ENCODE measurements at places on chromosomes 16 and 17.

DNA sequence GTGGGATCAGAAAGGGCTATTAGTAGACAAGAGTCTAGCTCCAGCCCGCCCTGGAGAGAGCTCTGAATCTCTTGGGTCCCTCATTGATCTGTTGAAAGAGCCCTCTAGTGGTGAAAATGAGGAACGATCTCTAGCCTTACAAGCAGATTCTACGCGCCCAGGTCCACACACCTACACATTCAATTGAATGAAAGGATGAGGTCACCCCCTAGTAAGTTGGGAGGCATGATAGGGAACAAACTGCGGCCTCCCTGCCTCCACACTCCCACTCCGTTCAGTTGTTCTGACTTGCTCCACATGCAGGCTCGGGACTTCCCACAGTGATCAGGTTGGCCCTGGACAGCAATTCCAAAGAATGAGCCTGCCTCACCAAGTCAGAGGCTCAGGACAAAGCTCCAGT is 2.9 kb upstream of the CACNG3 start:
- peak; percentile 84 for DNase-seq

GRCh38 chr16:804193-805048 is 3.9 kb upstream of the GNG13 start:
- DNase-seq = no peak

DNA sequence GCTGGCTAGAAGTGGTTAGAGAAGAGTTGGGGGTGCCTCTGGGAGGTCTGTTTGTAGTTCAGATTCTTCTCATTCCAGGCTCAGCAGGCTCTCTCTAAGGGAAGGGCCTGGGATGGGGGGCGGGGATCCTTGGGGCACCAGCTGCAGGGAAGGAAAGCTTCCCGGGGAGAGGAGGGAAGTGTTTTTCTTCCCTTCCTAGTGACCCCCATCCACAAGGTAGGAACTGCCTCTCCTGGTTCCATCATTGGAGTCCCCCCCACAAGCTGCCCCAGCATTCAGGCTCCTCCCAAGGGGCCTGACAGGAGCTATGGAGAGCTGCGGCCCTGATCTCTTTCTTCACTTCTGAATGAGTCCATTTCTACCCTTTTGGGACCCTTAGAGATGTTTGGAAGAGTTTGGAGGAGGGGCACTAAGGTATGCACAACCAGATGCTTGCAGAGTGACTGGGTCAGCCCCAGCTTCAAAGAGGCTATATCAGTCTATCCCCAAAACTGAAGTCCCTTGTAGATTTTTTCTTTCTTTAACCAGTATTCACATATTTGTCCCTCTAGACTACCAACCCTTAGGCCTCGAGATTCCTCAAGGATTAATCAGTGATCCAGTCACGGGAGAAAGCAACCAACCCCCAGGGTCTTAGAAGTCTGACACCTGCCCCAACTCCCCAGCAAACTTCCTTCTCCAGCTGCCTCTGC is 13.9 kb upstream of the FZD2 start:
- DNase-seq = no peak

- DNase-seq = no peak
Observed at GRCh38 chr16:22938647-22939046, 124.7 kb downstream of the HS3ST2 start.

- no peak for DNase-seq
Observed at GRCh38 chr17:1961189-1961588, 63.9 kb downstream of the RTN4RL1 start.

DNA sequence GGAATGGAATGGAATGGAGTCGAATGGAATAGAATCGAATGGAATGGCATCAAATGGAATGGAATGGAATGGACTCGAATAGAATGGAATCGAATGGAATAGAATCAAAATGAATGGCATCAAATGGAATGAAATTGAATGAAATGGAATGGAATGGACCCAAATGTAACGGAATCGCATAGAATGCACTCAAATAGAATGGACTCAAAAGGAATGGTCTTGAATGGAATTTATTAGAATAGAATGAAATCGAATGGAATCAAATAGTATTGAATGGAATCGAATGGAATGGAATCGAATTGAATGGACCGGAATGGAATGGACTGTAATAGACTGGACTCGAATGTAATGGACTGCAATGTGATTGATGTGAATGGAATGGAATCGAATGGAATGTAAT is 501.4 kb upstream of the WSB1 start:
- DNase-seq = peak; percentile 6

- DNase-seq = peak; percentile 83
Observed at GRCh38 chr17:8125154-8125946, 1.4 kb upstream of the HES7 start.

- DNase-seq = no peak
Observed at GRCh38 chr17:236641-237405, 55.4 kb upstream of the DOC2B start.

- DNase-seq = peak; percentile 69
Observed at GRCh38 chr17:39665642-39666224, 584 bp downstream of the TCAP start.

DNA sequence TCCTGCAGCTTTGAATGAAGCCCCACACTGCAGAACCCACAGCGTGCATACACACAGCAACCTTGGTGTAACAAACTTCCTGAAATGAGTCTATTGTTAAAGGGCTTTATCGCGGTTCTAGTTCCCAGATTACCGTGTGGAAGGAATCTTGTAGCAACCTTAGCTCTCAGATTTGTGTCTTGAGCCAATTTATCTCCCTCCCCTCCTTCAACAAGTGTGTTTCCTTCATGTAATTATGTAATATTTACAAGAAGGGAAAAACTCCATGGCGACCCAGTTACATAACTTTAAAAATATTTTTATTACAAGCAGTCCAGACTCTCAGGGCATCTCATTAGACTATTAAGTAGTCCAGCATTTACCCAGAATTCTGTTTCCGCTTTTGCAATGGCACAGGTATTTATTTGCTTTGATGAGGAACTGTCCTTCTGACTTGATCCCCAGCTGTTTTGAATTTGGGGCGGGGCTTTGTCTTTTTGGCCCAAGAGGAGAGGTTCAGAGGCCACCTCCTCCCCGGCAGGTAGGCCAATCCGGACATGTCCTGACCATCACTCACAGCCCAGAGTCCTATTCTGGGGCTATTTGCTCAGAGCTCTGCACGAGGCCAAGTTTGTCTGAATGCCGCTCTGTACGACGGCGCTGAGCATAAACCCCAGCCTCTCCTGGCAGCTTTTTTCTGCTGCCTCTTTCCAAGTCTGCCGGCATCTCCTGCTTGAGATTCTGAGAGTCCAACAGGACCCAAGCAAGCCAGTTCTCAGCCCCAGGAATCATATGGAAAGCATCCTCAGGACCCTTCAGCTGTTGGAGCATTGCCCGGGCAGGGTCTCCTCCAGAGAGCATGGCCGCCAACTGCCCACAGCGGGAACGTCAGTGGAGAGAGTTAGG is 35.6 kb downstream of the CLEC16A start:
- DNase-seq = no peak

GRCh38 chr17:72266112-72266775 is 145.4 kb downstream of the SOX9 start:
- no peak for DNase-seq

GRCh38 chr17:79950306-79950705 is 85.4 kb downstream of the TBC1D16 start:
- no peak for DNase-seq

DNA sequence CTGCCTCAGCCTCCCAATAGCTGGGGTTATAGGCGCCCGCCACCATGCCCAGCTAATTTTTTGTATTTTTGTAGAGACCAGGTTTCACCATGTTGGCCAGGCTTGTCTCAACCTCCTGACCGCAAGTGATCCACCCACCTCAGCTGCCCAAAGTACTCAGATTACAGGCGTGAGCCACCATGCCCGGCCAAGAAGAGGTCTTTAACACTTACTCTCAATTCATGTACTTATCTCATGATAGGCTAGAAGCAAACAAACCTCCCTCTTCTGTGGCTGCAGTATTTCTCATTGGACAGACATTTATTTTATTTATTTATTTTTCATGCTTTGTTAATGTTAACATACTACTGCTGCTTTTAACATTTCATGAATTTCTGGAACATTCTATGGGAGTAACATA is 7.0 kb upstream of the NT5C start:
- DNase-seq = no peak

GRCh38 chr17:1237471-1237870 is 32.8 kb upstream of the BHLHA9 start:
- DNase-seq = no peak

GRCh38 chr16:23478566-23478965 is 25.6 kb upstream of the COG7 start:
- DNase-seq = no peak

DNA sequence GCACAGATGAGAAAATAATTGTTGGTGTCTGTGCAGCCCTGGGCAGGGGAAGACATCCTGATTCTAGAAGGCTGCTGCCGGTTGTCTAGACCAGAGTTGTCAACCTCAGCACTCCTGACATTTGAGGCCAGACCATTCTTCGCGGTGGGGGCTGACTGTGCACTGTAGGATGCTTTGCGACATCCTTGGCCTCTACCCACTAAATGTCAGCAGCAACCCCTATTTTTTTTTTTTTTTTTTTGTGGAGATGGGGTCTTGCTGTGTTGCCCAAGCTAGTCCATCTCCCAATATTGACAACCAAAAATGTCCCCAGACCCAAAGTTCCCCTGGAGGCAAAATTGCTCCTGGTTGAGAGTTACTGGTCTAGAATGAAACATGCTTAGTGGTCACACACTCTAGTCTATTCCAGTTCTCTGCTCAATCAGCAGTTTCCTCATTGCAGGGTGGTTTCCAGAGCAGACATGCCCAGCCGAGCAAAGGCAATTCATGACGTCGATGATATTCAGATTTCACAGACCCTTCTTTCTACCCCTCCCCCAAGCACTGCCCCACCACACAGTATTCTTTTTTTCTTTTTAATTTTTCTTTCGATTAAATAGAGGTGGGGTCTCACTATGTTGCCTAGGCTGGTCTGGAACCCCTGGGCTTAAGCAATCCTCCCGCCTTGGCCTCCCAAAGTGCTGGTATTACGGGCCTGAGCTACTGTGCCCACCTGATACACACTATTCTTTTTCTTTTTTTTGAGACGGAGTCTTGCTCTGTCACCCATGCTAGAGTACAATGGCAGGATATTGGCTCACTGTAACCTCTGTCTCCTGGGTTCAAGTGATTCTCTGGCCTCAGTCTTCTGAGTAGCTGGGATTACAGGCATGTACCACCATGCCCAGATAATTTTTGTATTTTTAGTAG is 9.0 kb downstream of the C17orf99 start:
- peak; percentile 66 for DNase-seq

DNA sequence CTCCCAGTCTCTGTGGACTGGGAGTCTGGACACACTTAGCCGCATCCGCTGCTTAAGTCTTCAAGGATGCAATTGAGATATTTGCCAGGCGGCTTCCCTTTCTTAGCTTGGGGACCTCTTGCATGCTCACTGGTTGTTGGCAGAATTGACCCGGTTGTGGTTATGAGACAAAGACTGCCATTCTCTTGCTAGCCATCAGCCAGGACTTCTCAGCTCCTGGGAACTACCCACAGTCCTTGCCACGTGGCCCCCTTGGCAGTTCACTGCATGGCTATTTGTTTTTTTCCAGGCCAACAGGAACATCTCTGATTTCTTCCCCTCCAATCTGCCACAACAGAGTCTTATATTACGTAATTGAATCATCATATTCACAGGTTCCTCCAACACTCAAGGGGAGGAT is 25.5 kb downstream of the CACNG4 start:
- DNase-seq = no peak

- peak; percentile 59 for DNase-seq
Observed at GRCh38 chr17:64736804-64737492, 74.8 kb upstream of the SMURF2 start.

- no peak for DNase-seq
Observed at GRCh38 chr17:75685499-75685898, 18.4 kb downstream of the SAP30BP start.

DNA sequence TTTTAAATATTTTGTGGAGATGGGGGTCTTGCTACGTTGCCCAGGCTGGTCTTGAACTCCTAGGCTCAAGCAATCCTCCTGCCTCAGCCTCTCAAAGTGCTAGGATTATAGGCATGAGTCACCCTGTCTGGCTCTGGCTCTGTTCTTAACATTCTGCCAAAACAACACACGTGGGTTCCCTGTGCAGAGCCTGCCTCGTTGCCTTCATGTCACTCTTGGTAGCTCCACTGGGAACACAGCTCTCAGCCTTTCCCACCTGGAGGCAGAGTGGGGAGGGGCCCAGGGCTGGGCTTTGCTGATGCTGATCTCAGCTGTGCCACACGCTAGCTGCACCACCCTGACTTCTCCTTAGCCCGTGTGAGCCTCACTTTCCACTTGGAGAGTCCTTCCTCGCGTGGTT is 19.3 kb downstream of the CRISPLD2 start:
- no peak for DNase-seq

DNA sequence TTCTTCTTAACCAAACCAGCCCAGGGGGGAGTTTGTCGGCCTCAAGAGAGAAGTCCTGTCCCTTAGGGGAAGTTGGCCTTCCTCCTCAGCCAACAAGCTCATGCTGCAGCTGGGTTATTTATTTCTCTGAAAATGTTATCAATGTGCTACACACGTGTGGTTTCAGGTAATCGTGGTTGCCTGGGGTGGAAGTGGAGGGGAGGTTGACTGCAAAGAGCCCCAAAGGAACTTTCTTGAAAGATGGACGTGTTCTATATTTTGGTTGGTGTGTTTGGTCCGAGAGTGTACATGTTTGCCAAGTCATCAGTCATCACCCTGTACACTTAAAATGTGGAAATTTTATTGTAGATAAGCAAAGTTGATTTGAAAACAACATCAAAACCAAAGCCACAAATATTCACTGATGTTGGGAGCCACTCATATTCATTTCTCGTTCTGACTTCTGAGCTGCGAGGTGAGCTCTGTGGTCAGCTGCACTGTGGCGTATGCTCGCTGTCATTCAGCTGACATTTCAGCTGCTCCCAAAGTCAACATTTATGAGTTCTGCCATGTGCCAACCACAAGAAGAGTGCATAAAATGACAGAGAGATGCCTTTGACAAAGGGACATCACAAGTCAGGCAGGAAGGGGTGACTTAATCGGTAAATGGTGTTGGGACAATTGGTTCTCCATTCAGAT is 26.5 kb upstream of the ADGRG1 start:
- peak; percentile 68 for DNase-seq

DNA sequence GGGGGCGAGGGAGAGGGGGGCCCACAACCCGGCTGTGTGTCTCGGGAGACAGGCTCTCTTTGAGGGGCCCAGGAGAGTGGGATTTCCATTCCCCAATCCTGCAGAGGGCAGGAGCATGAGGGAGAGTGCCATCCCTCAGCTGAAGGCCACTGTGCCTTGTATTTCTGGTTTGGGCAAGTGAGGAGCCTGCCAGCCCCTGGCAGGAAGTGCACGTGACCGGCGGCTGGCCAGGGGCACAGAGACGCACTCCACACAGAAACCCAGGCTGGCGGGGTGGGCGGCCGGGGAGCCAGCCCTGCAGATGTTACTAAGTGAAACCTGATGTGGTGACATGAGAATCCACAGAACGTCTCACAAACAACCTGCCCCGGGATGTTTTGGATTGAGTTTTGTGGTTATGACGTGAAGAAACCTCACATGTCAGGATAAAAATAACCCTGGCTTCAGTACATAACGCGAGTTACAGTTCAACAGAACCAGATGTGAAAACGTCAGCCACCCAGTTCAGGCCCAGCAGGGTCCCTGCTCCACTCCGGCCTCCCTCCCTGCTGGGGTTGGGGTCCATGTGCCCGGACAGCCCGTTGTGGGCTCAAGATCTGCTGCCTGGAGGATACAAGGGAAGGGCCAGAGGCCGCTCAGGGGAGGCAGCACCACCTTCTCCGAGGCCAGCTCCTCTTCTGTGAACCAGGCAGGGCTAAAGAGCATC is 51.7 kb upstream of the MTSS2 start:
- peak; percentile 49 for DNase-seq

All from hematopoietic multipotent progenitor cell treated with erythropoietin and hydrocortisone succinate and interleukin-3 and kit ligand, for 6 days (in vitro differentiated cells).